ENCODE measurements at places on chromosomes 4 and X.

DNA sequence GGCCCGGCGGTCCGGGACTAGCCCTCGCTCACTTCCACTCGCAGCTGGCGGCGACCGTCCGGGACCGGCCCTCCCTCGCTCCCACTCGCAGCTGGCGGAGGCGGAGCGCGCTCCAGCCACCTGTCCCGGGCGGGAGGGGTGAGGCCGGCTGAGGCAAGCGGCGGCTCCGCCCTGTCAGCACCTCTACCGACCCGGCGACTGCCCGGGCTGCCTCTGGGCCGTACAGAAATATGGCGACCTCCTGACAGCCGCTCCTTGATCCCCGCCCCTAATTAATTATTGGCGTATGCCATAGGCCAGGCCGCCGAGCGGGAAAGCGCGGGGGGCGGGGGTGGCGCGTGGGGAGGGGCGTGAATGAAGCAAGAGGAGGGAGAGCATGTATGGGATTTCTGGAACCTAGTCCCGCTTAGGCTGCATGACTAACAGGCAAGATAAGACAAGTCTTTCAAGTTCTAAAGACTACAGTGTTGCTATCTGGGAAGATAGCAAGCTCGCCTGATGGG, at the start of gene MORC4:
Gene MORC4 (minus strand): TSS at position 200 of the 503 bp plus-strand sequence. CDS start 243 bp downstream, outside the sequence.
- DNase-seq: no peak

GRCh38 chrX:108735091-108735678, 1.2 kb downstream of the IRS4 start:
- no peak for DNase-seq

DNA sequence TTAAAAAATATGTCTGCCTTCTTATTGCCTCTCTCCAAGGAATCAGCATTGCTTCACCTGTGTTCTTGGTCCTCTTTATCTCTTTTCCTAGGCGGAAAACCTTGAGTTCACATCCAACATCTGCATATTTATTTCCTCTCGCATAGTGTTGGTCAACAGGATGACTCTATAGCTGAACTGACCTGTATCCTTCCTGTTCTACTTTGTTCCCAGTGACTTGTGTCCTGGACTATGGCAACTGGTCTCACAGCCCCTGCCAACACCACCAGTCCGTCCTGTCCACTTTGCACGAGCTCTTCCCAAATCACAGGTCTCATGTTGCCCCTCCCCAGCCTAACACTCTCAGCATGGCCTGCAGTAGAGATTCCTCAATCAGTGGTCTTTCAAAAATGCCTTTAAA, 2.0 kb downstream of the DIPK2B start:
- no peak for DNase-seq

GRCh38 chr4:153067376-153067775, 131.3 kb downstream of the FHDC1 start:
- no peak for DNase-seq

DNA sequence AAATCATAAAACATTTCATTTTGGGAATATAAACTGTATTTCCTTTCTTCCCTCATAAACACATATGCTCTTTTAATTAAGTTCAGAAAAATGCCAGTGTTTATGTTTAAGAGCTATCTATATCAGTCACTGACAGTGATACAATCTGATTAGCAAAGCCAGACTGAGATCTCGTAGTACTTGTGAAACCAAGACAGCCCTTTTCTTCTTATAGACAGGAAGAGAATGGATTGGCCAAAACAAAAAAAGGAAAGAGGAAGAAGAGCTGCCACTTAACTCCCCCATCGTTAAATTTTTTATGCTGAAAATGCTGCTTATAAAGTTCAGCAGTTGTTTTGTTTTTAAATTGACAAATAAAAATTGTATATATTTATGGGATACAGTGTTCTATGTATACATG, 87.4 kb downstream of the PLAC1 start:
- no peak for DNase-seq

DNA sequence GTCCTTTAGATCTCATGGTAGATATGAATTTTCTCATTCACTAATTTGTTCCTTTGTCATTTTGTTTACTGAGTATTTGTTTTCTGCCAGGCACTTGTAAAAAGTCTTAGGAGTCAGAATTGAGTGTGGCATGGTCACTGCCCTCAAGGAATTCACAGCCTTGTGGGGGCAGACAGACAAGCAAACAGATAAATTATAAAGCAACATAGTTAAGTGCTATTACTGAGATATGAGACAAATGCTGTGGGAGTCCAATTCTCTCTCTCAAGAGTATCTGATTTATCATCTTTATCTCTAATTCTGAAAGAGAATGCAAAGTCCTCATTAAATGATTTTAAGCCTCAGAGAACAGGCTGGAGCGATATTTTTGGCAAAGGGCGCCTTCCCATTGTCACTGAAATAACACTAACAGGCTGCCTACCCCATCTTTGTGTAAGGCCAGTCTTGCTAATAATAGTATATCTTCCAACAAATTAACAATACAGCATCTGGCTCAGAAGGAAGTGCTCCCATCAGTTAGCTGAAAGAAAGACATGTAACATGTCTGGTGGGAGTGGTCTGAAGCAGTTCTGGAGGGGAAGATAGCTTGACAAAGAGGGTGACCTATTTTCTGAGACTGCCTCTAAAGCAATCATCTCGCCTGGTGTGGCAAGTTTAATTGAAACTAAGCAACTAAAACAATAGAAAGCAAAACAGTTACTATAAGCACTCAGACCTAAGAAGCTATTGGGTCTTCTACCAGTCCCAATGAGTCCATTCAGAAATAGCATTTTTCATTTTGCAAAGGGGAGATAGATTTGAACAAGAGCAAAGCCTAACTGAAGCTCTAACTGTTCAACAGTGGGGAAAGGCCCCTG, 61.5 kb upstream of the AMOT start:
- DNase-seq: no peak

DNA sequence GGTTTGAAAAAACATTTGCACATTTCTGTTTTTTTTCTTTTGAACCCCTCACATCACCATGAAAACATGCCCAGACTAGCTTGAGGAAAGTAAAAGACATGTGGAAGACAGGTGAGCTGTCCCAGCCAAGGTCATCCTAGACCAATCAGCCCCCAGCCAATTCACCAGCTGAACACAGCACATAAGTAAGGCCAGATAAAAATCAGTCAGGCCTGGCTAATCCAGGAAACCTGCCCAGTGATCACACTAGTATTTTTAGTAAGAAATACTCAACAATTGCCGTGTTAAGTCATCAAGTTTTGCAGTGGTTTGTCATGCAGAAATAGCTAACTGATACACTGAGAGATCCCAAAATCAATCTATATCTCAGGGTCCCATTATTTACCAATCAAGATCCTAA, 4.4 kb upstream of the SMR3A start:
- DNase-seq: no peak

GRCh38 chrX:53695946-53696549, 9.5 kb upstream of the HUWE1 start:
- DNase-seq: no peak

DNA sequence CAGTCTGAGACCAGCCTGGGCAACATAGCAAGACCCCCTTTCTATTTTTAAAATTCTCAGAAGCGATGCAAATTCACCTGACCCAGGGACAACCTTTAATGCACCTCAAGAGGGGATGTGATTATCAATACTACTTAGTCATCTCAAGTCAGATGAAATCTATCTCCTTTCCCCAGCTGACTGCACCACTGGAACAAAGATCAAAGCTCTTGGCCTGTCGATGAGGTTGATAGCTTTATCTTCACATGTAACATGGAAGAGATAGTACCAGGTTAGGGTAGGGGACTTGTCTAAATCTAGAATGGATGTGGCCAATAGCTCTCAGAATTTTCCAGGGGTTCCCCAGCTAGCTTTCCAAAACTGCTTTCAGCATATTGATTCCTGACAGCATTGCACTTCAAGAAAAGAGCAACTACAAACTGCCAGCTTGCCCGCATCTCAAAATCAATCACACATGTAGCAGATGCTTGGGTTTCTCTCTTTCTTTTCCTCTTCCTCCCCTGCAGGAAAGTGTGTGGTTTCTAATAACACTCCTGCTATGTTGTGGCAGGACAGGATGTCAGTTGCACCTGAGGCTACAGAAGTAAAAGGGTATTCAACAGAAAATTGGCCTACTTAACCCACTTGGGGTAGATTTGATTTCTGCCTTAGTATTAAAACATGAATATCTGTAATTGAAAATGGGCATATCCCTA, 12.2 kb upstream of the TMEM164 start:
- DNase-seq: no peak

GRCh38 chr4:23547601-23548000, 342.2 kb downstream of the PPARGC1A start:
- DNase-seq: no peak

DNA sequence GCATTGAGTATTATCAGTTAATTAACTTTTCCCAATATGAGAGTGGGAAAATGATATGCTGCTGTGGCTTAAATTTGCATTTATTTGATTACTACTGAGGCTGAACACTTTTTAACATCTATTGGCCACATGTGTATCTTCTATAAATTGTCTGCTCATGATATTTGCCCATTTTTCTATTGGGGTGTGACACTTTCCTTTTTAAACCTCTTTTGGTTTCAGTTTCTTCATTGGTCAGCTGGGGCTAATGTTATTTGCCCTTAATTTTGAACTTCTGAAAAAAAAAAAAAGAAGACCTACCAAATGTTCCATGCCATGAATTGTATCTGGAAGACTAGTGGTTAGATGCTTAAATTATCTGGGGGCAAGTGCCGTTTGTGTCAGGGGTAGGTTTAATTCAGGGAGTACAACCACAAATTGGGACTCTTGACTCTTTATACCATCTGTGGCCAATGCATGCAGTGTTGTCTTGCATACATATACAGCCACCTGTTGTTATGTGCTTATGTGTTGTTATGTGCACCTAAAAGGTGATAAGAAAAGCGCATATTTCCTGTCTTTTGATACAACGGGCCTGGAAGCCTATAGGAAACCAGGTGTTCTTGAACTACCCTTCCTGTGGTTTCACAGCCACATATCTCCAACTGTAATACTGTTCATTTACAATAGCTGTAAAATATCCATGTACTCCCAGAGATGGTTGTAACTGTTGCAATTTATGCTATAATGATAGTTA, 49.0 kb downstream of the SH2D1A start:
- DNase-seq: no peak

GRCh38 chr4:98555798-98556445, 102.5 kb downstream of the TSPAN5 start:
- DNase-seq: no peak
